Stimulated activated CD4-positive, alpha-beta T cell treated with anti-CD3 and anti-CD28 coated beads, Interleukin-15, amount 100 ng/mL, for 48 hours (primary cell): ENCODE measurements at places on chromosomes 2 and 18.

DNA sequence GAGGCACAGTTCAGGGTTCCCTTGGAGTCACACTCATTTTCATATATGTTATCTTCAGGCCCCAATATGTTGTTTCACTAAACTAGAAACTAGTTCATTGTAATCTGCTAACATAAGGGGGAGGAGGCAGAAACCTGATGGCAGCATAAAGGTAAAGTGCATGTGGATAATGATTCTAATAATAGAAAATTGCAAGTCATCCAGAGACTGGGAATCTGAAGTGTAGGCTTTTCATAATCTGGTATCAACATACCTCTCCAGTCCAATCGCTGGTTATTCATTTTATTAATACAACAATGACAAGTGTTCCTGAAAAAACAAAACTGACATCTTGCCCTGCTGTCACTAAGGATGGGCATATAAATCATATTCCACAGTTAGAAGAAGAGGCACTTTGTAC is 326.3 kb upstream of the ZNF804A start:
- DNase-seq: no peak

DNA sequence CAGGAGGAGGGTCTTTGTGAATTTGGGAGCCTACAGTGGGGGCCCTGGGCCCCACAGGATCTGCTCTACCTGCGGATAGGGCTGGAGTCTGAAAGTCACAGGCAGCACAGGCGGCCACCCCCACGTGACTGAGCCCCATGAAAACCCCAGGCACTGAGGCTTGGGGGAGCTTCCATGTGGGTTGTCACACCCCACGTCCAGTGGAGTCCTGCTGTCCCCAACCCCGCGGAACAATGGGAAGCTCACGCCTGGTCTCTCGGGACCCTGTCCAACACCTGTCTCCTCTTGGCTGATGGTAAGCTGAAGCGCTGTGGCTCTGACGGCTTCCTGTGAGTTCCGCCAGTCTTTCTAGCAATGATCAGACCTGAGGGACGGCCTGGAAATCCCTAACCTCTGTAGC is 85.8 kb downstream of the PTGR3 start:
- DNase-seq: no peak

GRCh38 chr2:27105981-27106380 is 12.9 kb downstream of the CGREF1 start:
- no peak for DNase-seq

- no peak for DNase-seq
These were observed 437.7 kb downstream of the ZNF516 start for GRCh38 chr18:76057386-76057785.

GRCh38 chr2:68320118-68320641 is 431 bp upstream of the CNRIP1 start:
- DNase-seq: no peak

GRCh38 chr2:227871375-227871791 is at the start of gene DAW1:
TSS of gene DAW1 (plus strand) at chr2:227871631. CDS start at chr2:227871690, 59 bp downstream.
- peak; percentile 11 for DNase-seq
